NCI-H1930 (cell line): ENCODE measurements at places on chromosomes 6 and 20.

GRCh38 chr20:46663531-46663930 is 12.3 kb upstream of the SLC13A3 start:
- DNase-seq, result no peak

GRCh38 chr6:140729521-140729920 is 1355.1 kb upstream of the CITED2 start:
- no peak for DNase-seq

DNA sequence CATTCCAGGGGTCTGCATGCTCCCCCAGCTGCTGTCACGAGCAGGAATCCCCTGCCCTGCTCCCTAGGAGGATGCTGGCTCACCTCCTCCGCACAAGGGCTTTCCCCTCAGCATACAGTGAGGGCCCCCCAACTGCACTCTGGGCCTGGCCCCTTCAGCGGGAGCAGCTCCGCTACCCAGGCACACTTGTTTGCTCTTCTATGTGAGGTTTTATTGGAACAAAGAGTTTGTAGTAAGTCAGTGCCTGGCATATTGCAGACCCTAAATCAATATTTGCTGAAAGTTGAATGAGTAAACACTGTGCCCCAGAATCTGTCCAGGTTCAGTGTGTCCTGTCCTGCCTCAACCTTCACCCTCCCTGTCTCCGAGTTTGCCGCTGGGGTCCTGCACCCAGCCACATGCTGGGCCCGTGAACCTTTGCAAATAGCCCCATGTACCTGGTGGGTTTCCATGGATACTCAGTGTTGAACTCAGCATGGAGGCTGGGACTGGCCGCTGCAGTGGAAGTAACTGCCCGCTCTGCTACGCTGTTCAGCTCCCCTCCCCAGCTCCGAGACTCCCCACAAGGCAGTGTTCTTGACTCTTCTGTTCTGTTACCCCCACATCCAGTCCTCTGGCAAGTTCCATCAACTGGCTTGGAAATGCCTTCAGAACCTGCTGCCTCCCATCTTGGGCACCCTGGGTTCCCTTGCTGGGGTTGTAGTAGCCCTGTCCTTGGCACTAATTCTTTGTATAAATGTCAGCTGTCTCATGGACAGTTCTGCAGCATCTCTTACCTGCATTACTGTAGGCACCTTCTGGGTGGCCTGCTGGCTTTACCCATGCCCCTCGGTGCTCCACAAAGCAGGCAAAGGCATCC is 15.7 kb downstream of the SLC22A1 start:
- DNase-seq, result no peak

DNA sequence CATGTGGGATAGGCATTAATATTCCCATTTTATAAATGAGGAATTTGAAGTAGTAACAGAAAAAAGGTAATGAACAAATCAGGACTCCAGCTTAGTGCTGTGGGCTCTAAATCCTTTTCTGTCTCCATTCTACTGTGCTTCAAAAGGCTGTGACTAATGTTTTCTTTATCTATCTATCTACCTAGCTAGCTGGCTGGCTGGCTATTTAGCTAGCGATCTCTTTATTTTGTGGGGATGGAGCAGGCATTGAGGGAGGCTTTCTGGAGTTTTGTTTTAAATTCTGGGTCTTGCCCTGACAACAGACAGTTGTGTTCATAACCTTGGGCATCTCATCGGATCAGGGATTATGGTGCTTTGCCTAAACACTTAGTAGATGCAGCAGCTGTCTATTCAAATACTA is 139.2 kb downstream of the SOX4 start:
- DNase-seq, result no peak

DNA sequence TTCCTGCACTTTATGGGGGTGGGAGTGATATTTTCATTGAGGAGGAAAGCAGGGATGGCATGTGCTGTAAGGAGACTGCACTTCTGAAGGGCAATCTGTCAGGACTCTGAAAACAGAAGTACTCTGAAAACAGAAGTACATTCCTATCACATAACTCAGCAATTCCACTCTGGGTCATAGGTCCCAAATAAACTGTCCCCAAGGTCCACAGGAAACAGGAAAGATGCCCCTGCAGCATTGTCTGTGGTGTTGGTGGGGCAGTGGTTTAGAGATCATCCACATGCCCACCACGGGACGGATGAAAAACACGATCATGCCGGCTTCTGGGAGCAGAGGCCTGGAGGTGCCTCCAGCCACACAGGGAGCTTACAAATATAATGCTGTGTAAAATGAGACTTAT is 150.3 kb downstream of the OTOR start:
- DNase-seq, result no peak

DNA sequence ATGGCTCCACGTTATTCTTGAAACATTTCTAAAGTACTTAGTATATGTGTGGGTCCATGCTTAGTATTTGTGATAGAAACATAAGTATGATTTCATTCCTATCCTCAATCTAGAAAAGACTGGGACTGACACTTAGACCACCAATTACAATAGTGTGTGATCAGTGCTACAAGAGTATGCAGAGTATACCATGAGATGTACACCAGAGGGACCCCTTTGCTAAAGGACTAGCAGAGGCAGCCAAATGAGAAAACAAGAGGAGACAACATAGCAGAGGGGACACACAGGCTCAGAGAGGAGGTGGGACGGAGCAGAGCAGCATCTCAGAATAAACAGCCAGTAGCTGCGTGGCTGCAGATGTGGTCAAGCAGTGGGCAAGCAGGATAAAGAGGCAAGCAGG is 21.0 kb downstream of the RMND1 start:
- DNase-seq, result no peak

DNA sequence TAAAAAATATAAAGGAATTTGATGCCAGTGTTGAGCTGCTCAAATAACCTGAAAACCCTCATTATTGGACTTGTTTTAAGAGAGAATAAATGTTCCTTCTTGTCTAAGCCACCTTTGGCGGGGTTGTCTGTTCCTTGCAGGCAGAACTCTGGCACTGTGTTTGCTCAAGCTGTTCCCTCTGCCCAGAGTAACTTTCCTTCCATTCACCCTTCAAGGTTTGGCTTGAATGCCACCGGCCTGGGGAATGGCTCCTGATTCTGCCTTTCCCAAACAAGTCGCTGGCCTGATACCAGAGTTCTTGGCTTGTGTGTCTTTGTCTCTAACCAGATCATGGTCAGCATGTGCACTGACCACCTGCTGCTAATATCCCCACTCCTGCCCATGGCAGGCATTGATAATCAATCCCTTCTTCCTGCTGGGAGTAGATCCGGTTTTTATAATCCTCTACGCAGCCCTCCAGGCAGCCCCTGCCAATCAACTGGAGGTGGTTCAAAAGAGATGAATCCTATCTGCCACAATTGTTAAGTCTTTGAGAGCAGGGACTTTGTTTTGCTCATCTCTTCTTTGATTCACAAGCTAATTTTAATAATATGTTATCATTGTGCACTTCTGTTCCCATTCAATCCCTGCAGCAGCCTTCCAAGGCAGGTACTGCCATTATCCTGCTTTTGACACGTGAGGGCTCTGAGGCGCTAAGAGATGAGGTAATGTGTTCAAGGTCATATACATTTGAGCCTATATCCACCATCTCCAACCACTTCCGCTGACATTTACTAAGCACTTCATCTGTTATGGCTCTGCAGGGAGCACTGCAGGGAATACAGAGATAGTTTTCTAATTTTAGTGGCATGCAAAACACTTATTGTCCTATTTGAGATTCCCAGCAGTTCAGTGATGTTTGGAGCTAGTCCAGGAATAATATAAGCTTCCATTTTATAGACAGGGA is 3.1 kb upstream of the CCM2L start:
- no peak for DNase-seq

GRCh38 chr6:163724196-163724595 is 309.7 kb downstream of the QKI start:
- no peak for DNase-seq

GRCh38 chr6:11653028-11653583 is 115.6 kb downstream of the TMEM170B start:
- DNase-seq, result no peak

- no peak for DNase-seq
Measured at GRCh38 chr6:55875400-55875799, at the start of gene BMP5. BMP5 (minus strand) TSS chr6:55875590; CDS start chr6:55874865, 725 bp downstream.

DNA sequence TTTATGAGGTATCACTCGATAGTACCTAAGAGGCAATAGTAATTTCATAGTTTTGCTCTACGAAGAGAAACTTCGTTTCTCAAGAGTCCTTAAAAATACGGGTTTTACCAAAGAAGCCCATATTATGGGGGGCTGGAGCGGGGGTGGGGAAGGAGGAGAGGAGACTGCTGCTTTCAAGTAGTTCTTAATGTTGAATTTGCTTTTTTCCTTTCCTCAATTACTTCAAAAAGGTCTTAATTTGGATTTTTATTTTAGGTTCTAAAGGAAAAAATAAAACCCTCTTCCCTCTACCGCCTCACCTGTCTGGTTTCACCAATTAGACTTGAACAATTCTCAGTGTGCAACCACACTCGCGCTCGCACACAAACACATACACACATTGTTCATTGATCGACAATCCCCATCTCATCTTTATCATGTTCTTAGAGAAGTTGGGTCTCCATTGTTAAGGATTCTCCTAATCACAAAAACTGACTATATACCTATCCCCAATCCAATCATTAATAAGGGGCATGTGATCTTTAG is 97.2 kb downstream of the HFE start:
- no peak for DNase-seq

DNA sequence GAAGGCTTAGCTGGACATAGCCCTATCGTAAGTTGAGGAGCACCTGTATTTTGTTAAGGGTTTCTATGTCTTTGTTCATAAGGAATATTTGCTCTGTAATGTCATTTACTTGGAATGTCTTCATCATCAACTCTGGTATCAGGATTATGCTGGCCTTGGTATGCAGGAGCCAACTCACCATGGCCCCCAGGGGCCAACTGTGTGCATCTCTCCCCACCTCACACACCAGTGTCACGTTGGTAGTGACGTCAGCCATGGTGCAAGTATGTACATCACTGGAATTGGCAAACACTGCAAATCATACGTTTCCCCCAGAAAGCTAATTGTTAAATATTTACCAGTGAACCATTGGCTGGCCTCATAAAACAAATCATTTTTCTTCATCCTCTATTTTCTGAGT is 70.8 kb downstream of the YTHDF1 start:
- no peak for DNase-seq

GRCh38 chr20:63828545-63828944 is 2.5 kb downstream of the ZBTB46 start:
- no peak for DNase-seq

- DNase-seq, result no peak
Measured at GRCh38 chr6:132084811-132085509, 133.8 kb upstream of the CCN2 start.

GRCh38 chr6:21384216-21384615 is 209.3 kb upstream of the SOX4 start:
- DNase-seq, result no peak

DNA sequence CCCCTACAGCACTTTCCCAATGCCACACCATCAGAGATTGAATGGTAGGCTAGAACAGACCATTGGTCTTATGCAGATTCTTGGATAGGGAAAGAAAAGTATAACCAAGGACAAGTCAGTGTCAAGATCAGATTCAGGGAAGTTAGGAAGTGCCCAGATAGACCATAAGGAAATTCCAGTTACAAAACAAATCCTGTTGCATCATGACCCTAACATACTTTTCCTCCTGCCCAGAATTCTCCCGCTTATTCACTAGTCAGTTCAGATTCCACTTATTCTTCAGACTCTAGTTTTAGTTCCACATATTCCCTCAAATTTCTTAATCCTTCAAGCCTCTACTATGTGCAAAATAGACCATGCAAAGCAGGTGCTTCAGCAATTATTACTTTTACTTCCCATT is 20.7 kb downstream of the METTL24 start:
- DNase-seq, result no peak

- no peak for DNase-seq
Measured at GRCh38 chr6:44712353-44713111, 325.0 kb downstream of the CDC5L start.
